H7 (cell line): ENCODE measurements at places on chromosomes 7 and 10. TPM values are rescaled to one million over a fixed set of nuclear protein-coding genes. Genes with fewer than 3 reads are reported as not detected.

- DNase-seq: no peak
Observed at GRCh38 chr7:129616530-129616929, 5.0 kb downstream of the NRF1 start.

DNA sequence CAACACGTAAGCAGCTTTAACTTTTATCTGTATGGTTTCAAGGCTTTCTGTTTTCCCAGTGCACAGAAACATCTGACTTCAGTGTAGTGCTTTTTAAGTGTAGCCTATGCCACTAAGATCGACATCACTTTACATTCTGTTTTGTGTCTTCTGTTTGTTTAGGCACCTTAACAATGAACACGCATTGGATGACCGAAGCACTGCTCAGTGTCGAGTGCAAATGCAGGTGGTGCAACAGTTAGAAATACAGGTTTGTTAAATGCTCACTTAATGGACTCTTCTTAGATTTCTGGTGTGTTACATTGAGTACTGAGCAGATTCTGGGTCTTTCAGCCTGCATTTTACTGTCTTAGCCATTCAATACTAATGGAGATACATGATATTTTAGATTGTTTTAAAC lies 237.4 kb downstream of the FOXP2 start:
- DNase-seq: no peak

ASB15 gene
- total RNA-seq: not detected in 2 replicates

- no peak for DNase-seq
Observed at GRCh38 chr7:87920578-87920977, 13.5 kb upstream of the ADAM22 start.

- peak; percentile 69 for DNase-seq
Observed at GRCh38 chr7:142357953-142358520, 100.2 kb upstream of the PRSS58 start.

DNMBP gene
- total RNA-seq: 8.5 and 16.9 TPM in 2 replicates

DNA sequence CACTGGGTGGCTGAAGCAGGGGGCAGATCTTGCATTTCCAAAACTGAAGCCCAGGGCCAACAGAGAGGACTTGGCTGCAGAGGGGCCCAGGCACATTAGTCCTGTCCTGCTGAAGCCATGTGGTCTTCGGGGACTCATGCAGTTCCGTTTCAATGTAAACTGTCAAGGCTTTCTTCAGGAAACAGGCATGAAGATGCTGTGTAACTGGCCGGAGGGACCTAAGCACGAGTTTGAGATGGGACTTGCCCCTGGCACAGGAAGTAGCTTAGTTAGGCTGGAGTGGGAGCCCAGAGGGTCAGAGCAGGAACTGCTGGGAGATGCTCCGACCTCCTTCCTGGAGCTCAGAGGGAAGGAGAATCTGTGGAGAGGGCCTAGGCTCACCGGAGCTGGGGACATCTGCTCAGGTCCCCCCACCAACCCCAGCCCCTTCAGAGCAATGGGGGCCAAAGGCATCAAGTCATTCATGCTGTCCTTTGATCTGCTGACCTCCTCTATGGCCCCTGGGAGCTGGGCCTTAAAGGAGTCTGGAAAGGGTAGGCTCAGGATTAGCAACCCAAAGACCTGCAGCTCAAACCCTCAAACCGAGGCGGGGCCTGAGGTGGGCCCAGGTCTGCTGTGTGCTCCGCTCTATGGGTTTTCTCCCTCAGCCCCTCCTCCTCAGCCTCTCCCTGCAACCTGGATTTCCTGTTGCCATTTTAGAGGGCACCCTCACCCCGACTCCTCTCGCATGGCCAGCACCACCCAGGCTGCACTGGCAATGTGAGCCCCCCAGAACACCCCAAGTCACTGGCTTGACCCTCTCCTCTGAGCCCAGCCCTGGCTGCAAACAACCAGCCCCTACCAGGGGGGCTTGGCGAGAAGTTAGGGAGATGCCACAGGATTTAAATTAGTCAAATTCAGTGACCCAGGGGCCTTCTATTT lies 4.4 kb upstream of the MNX1 start:
- peak; percentile 60 for DNase-seq
